ENCODE measurements at places on chromosomes 2 and 18.

- no peak for DNase-seq
Measured at GRCh38 chr2:130825231-130825965, 11.3 kb upstream of the ARHGEF4 start.

DNA sequence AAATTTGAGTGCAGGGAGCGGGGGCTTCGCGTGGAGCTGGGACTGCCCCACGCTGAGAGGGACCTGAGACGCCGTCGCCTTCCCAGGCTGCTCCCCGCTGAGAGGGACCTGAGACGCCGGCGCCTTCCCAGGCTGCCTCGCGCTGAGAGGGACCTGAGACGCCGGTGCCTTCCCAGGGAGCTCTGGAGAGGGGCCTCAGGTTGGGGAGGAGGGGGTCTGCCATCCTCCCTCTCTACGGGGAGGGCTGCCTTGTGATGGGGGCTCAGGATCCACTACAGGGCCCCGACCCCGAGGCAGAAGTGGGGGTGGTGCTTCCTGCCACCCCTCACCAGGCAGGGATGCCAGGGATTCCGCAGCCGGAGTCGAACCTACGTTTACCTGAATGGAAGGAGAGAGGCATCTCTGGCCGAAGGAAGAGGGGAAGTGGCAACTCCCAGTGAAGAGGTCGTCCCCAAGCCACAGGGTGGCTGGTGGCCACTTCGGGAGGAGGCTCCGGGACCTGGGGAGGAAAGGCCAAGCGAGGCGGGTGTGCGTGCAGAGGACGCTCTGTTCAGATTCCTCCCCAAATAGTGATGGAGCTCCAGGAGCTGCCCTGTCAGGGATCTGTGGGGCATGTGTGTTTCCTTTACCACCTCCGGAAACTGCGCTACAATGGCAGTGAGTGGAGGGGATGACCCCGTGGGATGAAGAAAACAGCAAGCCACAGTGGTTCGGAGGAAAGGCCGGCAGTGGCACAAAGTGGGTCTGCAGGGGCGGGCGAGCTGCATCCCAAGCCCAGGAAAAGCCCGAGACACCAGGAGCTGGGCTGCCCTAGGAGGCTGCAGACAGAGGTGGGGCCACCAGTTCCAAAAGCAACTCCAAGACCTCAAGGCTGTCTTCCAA is 108.2 kb upstream of the CTDP1 start:
- DNase-seq, result no peak

GRCh38 chr2:111667001-111667400 is 217.0 kb downstream of the ANAPC1 start:
- no peak for DNase-seq

- no peak for DNase-seq
Measured at GRCh38 chr2:137800386-137800785, 163.9 kb upstream of the HNMT start.

- no peak for DNase-seq
Measured at GRCh38 chr18:48910972-48911545, 39.7 kb downstream of the SMAD7 start.

GRCh38 chr18:33745871-33746545 is 168.0 kb downstream of the ASXL3 start:
- no peak for DNase-seq

DNA sequence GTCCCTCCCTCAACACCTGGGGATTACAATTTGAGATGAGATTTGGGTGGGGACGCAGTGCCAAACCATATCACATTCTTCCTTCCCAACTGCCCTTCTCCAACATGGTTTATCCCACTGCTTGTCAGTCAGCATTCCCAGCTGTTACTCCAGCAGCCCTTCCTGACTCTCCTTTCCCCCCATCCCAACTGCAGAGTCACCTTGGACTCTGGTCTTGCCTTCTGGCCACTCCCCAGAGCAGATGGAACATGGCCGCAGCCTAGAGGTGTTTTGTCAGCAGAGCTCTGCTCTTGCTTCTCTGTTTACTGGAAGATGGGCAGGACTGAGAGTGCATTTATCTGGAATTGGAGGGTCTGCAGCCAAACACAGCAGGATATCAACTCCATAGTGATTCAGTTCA is 51.2 kb upstream of the MEX3C start:
- no peak for DNase-seq

- peak; percentile 39 for DNase-seq
Measured at GRCh38 chr2:148623086-148623485, 21.5 kb upstream of the EPC2 start.

DNA sequence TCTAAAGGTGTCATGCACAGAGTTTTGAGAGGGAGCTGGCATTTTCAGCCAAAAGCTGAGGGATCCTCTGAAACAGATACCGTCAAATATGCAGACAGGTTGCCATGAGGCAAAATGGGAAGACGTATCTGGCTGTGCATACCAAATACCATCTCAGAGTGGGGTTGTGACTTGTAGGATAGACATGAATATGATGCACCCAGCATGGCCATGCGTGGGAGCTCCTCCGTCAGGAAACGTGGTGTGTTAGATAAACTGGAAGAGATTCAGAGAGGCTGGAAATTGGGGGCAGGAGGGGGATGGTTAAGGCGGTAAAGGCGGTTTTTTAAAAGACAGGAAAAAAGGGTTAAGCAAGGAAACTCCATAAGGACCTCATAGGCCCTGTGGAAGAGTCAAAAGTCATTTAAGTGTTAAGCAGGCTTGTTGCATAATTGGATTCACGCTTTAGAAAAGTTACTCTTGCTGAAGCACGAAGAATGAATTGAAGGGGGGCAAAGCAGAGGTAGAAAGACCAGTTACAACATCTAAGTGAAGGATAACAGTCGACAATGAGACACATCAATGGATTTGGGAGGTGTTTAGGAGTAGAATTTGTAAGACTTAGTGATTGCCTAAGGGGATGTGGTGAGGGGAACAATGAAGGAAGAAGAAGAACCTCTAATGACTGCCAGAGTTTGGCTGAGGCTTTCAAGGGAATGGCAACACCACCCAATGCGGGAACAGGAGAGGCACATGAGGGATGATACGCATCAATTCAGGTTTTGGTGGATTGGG is 139.6 kb upstream of the CTAGE1 start:
- no peak for DNase-seq

DNA sequence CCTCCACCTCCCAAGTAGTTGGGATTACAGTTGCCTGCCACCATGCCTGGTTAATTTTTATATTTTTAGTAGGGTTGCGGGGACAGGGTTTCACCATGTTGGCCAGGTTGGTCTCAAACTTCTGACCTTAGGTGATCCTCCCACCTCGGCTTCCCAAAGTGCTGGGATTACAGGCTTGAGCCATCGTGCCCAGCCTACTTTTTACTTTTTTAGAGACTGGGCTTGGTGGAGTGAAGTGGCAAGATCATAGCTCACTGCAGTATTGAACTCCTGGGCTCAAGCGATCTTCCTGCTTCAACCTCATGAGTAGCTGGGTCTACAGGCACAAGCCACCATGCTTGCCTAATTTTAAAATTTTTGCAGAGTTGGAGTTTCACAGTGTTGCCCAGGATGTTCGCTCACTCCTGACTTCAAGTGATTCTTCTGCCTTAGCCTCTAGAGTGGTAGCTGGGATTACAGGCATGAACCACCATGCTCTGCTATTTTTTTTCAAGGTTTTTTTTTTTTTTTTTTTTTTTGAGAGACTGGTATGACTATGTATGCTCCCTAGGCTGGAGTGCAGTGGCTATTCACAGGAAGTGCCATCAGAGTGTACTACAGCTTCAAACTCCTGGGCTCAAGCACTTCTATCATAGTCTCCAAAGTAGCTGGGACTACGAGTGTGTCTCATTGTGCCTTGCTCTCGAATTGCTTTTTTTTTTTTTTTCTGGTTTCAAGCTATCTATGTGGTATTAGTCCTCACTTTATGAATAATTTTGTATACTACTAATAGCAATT is 11.9 kb downstream of the MSH2 start:
- peak; percentile 28 for DNase-seq

Measured in ELR (cell line).